Muscle of arm (tissue), 14 donors: ENCODE measurements at places on chromosomes 2 and 18.

GRCh38 chr2:26144953-26145680, 27.8 kb upstream of the GAREM2 start:
- peak; percentile 59 for DNase-seq

DNA sequence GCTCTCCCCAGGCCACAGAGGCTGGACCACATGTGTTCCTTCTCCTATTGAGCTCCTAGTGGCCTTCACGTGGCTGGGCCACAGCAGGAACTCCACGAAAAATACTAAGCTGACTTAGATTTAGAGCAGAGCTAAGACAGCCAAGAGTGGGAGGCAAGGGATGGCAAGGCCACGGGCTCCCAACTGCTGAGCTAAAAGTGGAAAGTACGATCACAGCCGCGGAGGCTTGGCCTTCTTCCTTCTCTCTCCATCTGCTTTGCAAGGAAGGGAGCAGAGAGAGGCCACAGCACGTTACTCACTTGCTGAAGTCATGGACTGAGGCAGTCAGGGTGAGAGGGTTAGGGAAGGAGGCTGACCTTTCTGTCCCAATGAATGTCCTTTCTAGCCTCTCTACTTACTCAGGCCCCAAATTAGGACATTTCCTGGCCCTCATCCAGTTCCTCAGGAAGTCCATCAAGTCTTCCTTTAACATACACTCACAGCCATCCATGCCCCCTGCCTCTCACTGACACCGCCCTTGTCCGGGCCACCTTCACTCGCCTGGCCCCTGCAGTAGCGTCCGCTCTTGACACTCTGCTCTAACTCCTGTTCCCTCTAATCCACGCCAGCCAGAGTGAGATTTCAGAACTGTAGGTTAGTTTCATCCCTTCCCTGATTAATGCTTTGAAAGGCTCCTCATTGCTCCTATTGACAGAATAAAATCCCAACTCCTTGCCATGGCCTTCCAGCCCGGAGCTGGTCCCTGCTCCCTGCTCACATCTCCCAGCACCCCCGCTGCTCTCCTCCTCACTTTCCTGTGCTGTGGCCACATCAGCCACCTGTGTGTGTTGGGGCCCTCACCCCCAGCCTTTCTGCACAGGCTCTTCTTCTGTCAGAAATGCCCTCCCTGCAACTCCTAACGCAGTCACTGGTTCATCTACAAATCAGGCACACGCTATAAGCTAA, 204.2 kb downstream of the CYP26B1 start:
- no peak for DNase-seq

- DNase-seq = no peak
These were observed 91.9 kb upstream of the GPC1 start for GRCh38 chr2:240343548-240343947.

- DNase-seq = no peak
These were observed 4.7 kb upstream of the OSBPL1A start for GRCh38 chr18:24402209-24402785.

DNA sequence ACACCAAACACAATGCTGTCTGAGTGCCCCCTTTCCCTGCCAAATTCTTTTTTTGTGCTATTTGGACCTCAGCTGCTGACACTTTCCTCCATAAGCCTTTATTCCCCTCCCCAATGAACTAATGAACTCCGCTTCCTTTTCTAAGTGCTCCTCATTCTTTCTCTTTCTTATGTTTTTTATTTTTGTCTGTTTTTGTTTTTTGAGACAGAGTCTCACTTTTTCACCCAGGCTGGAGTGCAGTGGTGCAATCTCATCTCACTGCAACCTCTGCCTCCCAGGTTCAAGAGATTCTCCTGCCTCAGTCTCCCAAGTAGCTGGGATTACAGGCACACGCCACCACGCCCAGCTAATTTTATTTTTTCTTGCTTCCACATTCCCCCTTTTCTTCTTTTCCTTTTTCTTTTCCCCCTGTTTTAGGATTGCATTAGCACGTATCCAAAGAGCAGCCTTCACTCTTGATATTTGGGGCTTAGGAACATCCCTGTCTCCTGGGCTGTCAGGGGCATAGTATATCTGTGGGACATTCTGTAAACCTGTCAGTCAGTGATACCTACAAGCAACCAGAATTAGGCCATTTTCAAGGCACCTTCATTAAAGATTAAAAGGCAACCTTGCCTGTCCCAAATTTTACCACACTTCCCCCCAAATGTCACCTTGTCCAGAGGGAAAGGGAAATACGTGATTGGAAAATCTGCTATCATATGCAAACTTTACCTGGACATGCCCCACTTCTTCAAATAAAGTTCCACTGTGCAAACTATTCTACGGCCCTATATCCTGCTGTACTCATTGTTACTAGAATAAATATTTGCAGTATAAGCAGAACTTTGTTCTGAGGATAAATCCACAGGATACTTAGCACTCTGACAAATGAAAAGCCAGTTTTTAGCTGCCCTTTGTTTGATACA, 65.1 kb upstream of the ACSL3 start:
- DNase-seq = no peak
